PC-3 (cell line): ENCODE measurements at places on chromosomes 1 and 21. TPM values are rescaled to one million over a fixed set of nuclear protein-coding genes. Genes with fewer than 3 reads are reported as not detected.

Gene TRNP1
- 108 and 109 TPM in 2 replicates for total RNA-seq

Gene DENND1B
- 7.4 and 10.9 TPM in 2 replicates for total RNA-seq

Gene LINGO4
- total RNA-seq = not detected in 2 replicates

Gene FMO2
- total RNA-seq = not detected in 2 replicates

Gene PERM1
- total RNA-seq = 0.47 and 1.1 TPM in 2 replicates

Gene ZNF691
- 4.3 and 7.4 TPM in 2 replicates for total RNA-seq

Gene ADAMTS1
- total RNA-seq = 12.9 and 25.1 TPM in 2 replicates
